Caudate nucleus (tissue), 63 donors: ENCODE measurements at places on chromosomes 3 and 15.

DNA sequence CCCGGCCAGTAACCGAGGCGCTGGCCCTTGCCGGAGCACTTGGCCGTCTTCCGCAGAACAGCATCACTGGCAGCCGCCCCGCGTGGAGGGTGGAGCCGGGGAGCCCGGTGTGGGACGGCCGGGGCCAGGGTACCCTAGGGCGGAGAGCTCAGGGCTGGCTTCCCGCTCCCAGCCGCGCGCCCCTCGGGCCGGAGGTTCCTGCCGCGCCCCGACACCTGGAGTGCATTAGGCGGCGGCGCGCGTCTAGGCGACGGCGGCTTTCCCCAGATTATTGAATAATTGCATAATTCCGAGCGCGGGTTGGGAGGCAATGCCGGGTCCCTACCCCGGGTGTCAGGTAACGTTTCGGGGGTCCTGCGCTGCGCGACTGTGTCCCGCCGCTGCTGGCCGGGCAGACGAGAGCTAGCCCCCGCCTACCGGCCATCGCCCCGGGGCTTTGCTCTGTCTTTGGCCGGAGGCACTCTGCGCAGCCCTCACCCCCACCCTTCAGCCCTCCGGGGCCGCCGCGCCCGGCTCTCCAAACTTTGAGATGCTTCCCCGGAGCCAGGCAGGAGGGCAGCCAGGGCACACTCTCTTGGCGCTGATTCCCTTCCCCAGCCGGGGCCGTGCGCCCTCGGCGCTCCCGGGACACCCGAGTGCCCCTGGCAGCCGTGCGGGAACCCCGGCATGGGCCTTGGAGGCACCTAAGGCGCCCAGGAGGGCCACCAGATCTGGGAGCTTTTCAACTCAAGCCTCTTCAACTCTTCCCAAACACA is 749 bp downstream of the ITGA11 start:
- no peak for DNase-seq

- DNase-seq = no peak
These were observed 1.6 kb upstream of the SPTBN5 start for GRCh38 chr15:41895491-41895890.

DNA sequence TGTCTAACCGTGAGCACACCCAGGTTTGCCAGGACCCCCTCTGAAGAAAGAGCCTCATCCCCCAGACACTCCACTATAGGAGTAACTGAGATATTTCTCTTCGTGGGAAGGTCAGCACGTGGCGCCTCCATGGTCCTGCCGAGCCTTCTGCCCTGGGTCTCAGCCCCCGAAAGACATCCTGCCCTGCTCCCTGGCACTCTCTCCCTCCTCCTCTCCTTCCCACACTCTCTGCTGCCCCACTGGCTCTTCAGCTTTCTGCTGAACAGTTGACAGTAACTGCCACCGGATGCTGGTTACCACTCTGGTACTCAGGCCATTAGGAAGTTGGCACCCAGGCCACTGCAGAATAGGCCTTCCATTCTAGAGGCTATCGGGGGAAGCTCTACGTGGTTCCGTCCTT is 185.2 kb downstream of the UACA start:
- no peak for DNase-seq

DNA sequence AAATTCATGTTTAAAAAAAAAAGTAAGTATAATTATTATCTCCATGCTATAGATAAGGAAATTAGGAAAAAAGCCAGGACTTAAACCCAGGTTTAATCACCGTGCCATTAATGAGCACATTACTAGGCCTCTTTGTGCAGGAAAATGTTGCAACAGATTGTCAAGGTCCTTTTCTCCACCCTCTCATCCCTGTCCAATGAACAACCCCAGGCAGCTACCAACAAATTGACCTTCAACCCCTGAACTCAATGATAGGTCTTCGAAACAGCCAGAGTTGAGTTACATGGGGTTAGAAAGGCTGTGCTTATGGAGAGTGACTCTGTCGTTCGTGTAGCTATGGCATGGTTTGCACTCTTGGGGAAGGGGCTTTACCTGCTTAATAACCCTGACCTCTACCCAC is 84.2 kb upstream of the CTNNB1 start:
- DNase-seq = no peak

- no peak for DNase-seq
These were observed 566.8 kb downstream of the PDCD6IP start for GRCh38 chr3:34365231-34365630.

- DNase-seq = no peak
These were observed 36.5 kb downstream of the HCN4 start for GRCh38 chr15:73331991-73332925.

DNA sequence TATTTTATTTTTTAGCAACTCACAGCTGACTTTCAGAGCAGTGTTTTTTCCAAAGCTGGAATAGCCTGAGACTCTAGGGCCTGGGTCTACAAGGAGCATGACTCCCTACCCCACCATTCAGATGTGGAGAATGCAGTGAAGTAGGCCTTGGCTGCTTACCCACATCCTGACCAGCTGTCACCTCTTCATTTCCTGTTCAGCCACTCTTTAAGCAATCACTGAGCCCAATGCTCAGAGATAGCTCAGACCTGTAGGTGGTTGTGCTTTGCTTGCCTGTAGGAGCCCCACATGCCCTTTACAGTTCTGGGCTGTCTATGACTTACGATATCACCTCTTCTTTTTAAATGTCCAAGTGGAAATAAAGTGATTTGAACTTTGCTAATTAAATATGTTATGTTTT is 148.1 kb downstream of the NEK11 start:
- DNase-seq = no peak
